ENCODE measurements at places on chromosomes 6 and 20. TPM values are rescaled to one million over a fixed set of nuclear protein-coding genes. Genes with fewer than 3 reads are reported as not detected.

Gene ZKSCAN4
- total RNA-seq: 8.1 TPM

Gene ATP9A
- 38.9 TPM for total RNA-seq

Gene EDN3
- total RNA-seq: 0.20 TPM

Gene GNMT
- total RNA-seq: 1.5 TPM

Gene SLC2A10
- 12.7 TPM for total RNA-seq

Gene APCDD1L
- total RNA-seq: not detected

Gene ENPP3
- total RNA-seq: 0.14 TPM

Gene CFAP206
- total RNA-seq: 0.86 TPM

Gene MYH7B
- 0.55 TPM for total RNA-seq

Gene C20orf204
- 2.3 TPM for total RNA-seq

Gene RAB44
- not detected for total RNA-seq

Gene CD40
- 4.2 TPM for total RNA-seq

Gene LY6G6D
- total RNA-seq: not detected

Gene SYNDIG1
- 0.49 TPM for total RNA-seq

Gene PGC
- not detected for total RNA-seq

Gene KCNG1
- total RNA-seq: 4.5 TPM

Gene FAM184A
- 7.6 TPM for total RNA-seq

Gene FOXA2
- total RNA-seq: 0.09 TPM

Gene HDDC2
- total RNA-seq: 103 TPM

Gene BEND6
- total RNA-seq: 1.8 TPM

Gene OPRM1
- not detected for total RNA-seq

Gene EIF2S2
- total RNA-seq: 106 TPM

Gene HLA-DQA2
- total RNA-seq: not detected

Gene NKAPL
- not detected for total RNA-seq

Gene AGPAT4
- 37.6 TPM for total RNA-seq

Gene DAAM2
- total RNA-seq: 17.6 TPM

Gene STMN3
- total RNA-seq: 101 TPM

Gene CST4
- not detected for total RNA-seq

Gene KIAA0408
- total RNA-seq: 40.7 TPM

Gene ESR1
- total RNA-seq: not detected

Gene FILIP1
- 0.79 TPM for total RNA-seq

Data from neural crest cell (in vitro differentiated cells).